ENCODE measurements at places on chromosomes 4 and X.
A peak's percentile ranks its signal among the peaks of the same experiment; 100 is the strongest.

GRCh38 chrX:50815120-50815519 lies 1.1 kb upstream of the SHROOM4 start:
- DNase-seq: no peak

DNA sequence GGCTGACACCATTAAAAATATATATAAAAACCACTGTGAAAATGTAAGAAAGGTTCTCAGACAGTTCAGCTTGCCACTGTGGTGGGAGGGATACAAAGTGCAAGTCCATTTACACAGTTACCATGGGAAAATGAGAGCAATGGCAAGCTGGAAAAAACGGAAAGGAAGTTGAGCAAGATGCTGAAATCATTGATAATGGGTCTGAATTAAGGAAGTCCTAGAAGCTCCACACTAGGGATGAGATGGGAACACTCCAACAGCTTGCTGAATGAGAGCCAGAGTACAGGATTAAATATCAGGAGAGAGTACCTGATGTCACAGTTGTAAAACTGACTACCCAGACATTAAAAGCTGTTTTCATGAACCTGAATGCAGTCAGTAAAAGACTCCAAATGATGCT lies 218.6 kb downstream of the PRDM5 start:
- no peak for DNase-seq

- DNase-seq: no peak
These were observed at the start of gene SLBP for GRCh38 chr4:1712216-1713002. SLBP (minus strand) TSS chr4:1712319; CDS start chr4:1712188, 131 bp downstream.

DNA sequence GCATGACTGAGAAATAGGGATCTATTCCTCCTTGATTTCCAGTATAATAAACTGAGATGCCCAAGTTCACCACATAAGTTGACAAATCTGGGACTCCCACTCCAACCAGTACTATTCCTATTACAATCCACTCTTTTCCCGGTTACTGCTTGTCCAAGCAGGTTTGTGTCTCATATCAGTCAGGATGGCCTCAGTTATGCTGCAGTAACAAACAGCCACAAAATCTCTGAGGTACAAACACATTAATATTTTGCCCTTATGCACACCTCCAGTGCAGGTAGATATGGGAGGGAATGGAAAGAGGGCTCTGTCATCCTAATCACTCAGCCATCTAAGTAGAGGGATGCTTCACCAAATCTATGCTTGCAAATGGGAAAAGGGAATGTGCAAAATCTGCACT lies 207.8 kb downstream of the RAB28 start:
- no peak for DNase-seq

DNA sequence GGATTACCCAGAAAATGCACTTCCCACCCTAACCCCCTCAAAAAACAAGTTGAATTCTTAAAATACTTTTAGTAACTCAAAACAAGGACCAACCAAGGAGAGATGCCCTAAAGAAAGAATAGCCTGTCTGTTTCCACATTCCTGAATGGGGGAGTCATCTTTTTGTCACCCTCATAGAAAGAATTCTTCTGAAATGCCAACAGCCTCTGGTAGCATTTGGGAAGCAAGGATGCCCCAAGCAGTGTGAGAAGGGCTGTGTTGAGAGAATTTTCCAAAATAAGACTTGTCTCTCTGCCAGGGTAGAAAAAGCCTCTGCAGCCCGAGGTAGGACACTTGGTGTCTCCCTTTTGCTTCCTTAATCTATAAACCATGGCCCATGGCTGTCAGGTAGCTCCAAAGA lies 173.1 kb upstream of the VCX3A start:
- no peak for DNase-seq

GRCh38 chr4:80424225-80424581 lies 88.7 kb downstream of the CFAP299 start:
- DNase-seq: no peak

DNA sequence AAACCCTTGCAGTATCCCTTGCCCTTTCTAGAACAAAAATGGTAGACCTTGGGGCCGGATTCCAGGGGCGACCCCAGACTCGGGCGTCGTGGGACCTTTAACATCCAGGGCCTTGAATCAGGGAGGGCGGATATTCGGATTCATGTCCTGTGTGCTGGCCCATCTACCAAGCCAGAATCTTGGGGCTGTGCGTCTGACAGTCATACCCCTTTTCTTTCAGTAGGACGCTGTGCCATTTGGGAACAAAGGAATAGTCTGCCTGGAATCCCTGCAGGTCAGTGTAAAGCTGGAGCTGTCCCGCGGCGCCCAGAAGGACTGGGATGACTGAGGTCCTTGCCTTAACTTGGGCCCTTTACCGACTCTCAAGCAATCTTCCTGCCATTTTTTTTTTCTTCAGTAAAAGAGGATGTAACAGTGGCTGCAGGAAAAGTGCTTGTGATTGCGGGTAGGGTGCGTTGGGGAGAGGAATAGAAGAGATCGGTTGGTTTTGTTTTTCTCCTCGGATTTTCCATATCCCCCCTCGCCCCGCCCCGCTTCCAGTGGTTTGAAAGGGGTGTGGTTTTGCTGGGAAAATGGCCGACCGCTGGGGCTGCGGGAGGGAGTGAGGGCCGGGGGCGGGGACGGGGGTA lies 518 bp downstream of the ARMCX1 start:
- DNase-seq: no peak

GRCh38 chrX:72309297-72310071 lies 3.8 kb upstream of the CITED1 start:
- peak; percentile 52 for DNase-seq

DNA sequence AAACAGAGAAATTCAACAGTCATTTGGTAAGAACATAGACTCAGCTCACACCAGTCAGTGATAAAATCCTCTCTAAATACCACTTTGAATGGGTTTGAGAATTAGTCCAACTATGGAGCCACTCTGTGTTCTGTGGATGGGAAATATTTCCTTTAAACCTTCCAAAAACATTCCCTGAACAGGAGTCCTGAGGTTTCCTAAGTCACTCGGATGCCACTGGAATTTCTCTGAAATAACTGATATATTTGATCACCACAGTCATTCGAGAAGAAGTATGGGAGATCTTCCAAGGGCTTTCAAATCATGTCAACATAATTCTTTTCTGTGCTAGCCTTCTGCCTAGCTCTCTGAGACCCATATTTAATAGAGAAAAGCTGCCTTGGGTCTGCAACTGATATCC lies 958.6 kb downstream of the STIM2 start:
- DNase-seq: no peak
